T-cell (primary cell): ENCODE measurements at places on chromosomes 12 and 14.
A peak's percentile ranks its signal among the peaks of the same experiment; 100 is the strongest.

- no peak for DNase-seq
Measured at GRCh38 chr14:56137849-56138248, 19.6 kb downstream of the PELI2 start.

- DNase-seq: no peak
Measured at GRCh38 chr14:90602088-90602687, 205.4 kb downstream of the CALM1 start.

DNA sequence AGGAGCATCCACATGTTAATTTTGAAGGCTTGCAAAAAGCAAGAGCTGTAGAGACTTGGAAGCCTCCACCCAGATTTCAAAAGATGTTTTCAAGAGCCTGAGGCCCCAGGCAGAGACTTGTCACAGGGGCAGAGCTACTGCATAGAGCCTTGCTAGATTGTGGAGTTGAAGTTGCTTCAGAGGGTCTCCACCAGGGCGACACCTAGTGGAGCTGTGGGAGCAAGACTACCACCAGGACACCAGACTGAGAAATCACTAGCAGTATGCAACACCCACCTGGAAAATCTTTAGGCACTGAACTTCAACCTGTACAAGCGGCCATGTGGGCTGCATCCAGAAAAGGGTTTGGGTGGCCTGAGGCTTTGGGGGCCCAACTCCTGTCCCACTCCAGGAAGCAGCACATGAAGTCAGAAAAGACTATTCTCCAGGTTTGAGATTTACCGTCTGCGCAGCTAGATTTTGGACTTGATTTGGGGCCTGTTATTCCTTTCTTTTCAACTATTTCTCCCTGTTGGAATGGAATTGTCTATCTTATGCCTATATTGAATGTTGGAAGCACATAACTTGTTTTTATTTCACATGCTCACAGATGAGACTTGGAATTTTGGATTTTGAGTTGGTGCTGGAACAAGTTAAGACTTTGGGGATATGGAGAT is 508.6 kb downstream of the FLRT2 start:
- peak; percentile 13 for DNase-seq

DNA sequence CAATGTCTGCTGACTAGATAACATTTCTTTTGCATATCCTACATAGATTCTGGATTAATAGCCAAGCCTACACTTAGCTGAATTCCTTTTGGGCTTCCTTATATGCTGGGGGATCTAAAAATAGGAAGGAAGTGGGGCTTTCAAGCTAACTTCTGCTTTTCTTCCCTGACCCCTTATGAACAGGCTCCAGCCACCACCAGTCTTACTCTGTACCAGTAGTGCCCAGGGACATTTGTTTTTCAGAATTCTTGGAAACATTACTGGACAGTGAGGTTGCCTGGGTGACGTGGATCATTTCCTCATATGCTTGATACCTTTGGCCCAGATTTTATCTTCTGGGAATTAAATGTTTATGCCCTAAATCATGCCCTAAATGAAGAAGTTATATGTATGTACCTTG is 55.9 kb upstream of the SRRM4 start:
- no peak for DNase-seq

DNA sequence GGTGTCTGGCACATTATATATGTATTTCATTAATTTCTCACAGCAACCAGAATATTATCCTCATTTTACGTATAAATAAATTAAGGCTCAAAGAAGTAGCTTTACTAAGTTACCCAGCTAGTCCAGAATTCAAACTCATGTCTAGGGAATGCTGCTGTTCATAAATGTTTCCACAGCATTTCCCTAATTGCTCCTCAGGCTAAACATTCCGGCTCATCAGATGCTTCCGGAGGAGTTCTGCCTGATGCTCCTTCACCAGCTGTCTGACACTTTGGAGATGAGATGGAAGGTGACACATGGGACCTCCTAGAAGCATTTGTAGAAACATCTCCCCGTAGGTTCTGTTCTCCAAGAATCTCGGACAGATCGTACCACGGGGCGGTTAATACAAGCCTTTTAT is 12.1 kb downstream of the KRT85 start:
- no peak for DNase-seq

- DNase-seq: no peak
Measured at GRCh38 chr14:30131581-30132097, 204.0 kb upstream of the PRKD1 start.

DNA sequence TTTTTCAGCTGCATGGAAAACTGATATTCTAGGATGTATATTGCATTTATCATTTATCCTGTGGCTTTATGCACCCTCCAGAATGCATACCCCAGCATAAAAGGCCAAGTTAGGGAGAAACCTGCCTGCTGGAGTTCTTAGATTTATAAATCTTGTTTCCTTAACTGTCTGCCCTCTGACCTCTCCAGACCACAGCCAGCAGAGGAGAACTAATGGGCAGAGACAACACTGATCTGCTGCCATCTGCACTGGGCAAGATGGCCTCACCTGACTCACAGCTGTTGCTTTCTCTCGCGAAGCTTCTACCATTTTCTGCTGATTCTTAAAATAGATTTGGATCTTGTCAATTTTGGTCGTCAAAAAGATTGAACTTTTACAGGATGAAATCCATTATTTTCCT is 65.8 kb downstream of the PPP2R5C start:
- DNase-seq: no peak

- no peak for DNase-seq
Measured at GRCh38 chr14:53719536-53719935, 237.1 kb downstream of the BMP4 start.

- DNase-seq: no peak
Measured at GRCh38 chr12:851913-852312, 97.6 kb downstream of the RAD52 start.

- DNase-seq: no peak
Measured at GRCh38 chr12:123787466-123787865, 25.4 kb downstream of the DNAH10 start.

- DNase-seq: no peak
Measured at GRCh38 chr12:57377103-57377840, 53.6 kb downstream of the R3HDM2 start.

DNA sequence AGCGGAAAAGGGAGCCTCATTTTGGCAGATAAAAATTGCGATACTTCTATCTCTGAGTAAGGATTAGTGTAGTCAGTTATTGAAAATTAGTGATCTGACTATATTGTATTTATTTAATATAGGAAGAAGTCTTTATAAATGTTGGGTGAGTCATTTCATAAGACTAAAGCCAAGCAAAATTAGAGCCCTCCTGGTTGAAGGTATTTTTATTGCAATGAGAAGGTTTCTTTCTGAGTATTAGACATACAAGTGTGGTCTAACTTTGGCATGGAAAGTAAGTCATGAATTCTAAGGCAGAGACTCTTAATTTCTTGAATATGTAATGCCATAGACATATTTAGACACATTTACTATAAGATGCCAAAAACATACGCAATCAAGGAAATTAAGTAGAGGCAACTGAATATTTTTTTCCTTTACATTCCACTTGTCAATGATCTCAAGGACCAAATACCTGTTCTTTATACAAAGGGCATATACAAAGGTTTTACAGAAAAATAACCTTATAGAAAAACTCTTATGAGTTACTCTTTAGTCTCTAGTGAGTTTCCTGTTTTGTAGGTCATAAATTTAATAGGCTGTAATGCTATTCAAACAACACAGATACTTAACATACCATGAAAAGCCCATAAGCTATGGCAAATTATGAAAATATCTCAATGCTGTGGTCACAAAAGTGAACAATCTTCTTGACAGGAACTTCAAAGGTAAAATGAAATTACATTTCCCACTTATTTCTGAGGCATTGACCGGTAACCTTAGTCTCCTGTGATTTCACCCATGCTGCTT is 156.6 kb upstream of the BTG1 start:
- DNase-seq: no peak

GRCh38 chr14:56862836-56863235 is 52.6 kb upstream of the OTX2 start:
- no peak for DNase-seq

GRCh38 chr12:110704750-110705149 is 15.8 kb upstream of the HVCN1 start:
- DNase-seq: no peak

- DNase-seq: no peak
Measured at GRCh38 chr12:69916544-69917235, 91.7 kb downstream of the MYRFL start.

DNA sequence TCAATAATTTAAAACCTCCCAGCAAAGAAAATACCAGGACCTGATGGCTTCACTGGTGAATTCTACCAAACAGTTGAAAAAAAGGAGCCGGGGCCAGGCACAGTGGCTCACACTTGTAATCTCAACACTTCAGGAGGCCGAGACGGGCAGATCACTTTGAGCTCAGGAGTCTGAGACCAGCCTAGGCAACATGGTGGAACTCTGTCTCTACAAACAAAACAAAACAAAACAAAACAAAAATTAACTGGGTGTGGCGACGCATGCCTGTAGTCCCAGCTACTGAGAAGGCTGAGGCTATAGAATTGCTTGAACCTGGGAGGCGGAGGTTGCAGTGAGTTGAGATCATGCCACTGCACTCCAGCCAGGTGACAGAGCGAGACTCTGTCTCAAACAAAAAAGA is 13.7 kb upstream of the TROAP start:
- no peak for DNase-seq

DNA sequence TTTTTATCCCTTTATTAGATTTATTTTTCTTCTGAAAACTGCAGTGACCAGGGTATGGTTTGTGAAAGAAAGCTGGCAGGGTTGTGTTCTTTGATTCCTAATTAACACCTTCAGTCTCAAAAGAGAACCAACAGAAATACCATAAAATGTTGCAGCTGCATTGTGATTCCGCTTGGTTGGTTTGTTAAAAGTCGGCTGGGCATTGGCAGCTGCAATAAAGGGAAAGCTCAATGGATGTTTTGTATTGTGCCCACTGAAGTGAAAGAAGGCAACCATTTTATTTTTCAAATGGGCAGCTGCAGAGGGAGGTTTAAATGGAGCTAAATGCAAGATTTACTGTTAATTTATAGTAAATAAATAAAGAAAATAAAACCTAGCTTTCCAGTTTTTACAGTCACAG is 16.7 kb downstream of the LGR5 start:
- no peak for DNase-seq

DNA sequence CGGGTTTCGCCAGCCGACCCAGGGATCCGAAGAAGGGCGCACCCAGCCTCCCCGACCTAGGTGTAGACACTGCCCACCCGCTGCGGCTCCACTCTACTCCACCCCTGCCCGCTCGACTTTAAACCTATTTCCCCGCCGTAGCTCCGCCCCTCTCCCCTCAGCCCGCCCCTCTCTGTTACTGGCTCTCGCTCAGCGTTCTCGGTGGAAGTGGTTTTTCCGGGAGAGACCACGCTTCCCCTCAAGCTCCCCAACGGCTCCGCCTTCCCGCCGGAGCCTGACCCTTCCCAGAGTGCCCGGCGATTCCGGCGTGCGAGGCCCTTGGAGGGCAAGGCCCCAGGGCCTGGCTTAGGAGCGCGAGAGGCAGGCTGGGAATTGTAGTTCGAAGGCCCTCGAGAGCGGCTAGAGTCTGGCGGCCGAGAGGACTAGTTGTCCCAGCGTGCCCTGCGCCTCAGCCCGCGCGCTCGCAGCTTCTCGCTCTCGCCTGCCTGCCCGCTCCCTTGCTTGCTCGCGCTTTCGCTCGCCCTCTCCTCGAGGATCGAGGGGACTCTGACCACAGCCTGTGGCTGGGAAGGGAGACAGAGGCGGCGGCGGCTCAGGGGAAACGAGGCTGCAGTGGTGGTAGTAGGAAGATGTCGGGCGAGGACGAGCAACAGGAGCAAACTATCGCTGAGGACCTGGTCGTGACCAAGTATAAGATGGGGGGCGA is at the start of gene PA2G4:
Gene PA2G4, plus strand, starts transcription at position 451 of the 706 bp plus-strand sequence. Its CDS starts 179 bp downstream, at position 630.
- DNase-seq: peak; percentile 92

DNA sequence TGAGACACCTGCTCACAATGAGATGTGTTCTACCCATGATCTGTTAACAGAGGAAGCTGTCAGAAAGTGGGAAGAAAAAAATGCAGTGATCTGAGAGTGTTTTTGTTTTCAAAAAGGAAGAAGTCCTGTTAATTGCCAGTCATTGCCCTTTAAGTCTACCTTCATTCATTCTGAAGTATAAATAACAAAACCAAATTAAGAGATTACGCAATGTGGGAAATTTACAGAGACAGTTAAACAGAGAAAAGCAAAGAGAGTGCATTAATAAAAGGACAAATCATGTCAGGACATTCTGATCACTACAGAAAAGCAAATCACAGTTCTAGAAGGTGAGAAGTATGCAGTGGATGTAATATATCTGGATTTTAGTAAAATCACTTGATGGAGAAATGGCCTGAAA is 154.2 kb downstream of the NRXN3 start:
- DNase-seq: no peak

- DNase-seq: no peak
Measured at GRCh38 chr14:36134038-36134437, 42.5 kb downstream of the PTCSC3 start.

DNA sequence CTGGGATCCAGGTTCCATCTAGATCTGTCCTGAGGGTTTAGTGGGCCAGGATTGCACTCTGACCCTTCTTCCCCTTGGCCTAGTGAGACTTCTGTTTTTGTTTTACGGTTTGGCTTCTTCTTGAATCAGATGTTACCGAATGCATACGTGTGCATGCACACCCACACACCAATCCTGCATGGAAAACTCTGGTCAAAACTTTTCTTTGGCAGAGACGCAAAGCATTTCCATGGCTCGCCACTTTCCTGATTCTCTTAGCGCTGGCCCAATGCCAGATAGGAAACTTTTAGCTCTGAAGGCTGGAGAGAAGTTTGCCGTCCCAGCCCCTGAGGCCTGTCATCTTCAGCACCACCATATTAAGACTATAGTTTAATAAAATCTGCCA is 67.4 kb upstream of the ACTN1 start:
- no peak for DNase-seq

- no peak for DNase-seq
Measured at GRCh38 chr14:81085596-81085995, 130.2 kb downstream of the TSHR start.

- peak; percentile 53 for DNase-seq
Measured at GRCh38 chr14:99682809-99683618, 1.1 kb upstream of the CYP46A1 start.

GRCh38 chr12:132186208-132186856 is 42.1 kb downstream of the NOC4L start:
- no peak for DNase-seq

DNA sequence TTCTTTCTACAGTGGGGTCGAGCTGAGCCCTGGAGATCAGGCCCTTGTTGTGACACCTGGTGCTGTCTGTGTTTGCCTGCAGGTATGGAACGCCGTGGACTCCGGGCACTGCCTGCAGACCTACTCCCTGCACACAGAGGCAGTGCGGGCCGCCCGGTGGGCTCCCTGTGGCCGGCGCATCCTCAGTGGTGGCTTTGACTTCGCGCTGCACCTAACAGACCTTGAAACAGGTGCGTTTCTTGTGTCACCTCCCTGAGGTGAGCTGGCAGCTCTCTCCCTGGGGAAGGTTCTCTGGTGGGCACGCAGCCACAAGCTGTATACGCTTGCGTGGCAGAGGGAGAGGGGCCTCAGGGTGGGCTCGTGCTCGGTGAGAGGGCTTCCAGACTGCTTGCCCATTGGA is 119.3 kb downstream of the BEGAIN start:
- DNase-seq: no peak

GRCh38 chr12:49627752-49628360 is 4.5 kb downstream of the PRPF40B start:
- no peak for DNase-seq

- DNase-seq: no peak
Measured at GRCh38 chr12:59734371-59734770, 138.5 kb downstream of the SLC16A7 start.

- DNase-seq: no peak
Measured at GRCh38 chr12:13277293-13277692, 80.8 kb downstream of the EMP1 start.
